ENCODE measurements at places on chromosomes 3 and 15. TPM values are rescaled to one million over a fixed set of nuclear protein-coding genes. Genes with fewer than 3 reads are reported as not detected.
A peak's percentile ranks its signal among the peaks of the same experiment; 100 is the strongest.

- DNase-seq = no peak
These were observed 698 bp downstream of the MELTF start for GRCh38 chr3:197028728-197029510.

GRCh38 chr3:4587061-4587837 lies 94.1 kb downstream of the ITPR1 start:
- DNase-seq = no peak

GRCh38 chr3:111692593-111693552 lies 97.7 kb upstream of the ZBED2 start:
- no peak for DNase-seq

GRCh38 chr3:134993011-134993410 lies 198.0 kb downstream of the EPHB1 start:
- DNase-seq = no peak

GRCh38 chr3:124257336-124257864 lies 265.5 kb upstream of the ROPN1 start:
- DNase-seq = no peak

Gene PHLDB2
- 89.3 TPM for total RNA-seq

GRCh38 chr15:100869151-100869999 lies 10.3 kb upstream of the ALDH1A3 start:
- DNase-seq = no peak

DNA sequence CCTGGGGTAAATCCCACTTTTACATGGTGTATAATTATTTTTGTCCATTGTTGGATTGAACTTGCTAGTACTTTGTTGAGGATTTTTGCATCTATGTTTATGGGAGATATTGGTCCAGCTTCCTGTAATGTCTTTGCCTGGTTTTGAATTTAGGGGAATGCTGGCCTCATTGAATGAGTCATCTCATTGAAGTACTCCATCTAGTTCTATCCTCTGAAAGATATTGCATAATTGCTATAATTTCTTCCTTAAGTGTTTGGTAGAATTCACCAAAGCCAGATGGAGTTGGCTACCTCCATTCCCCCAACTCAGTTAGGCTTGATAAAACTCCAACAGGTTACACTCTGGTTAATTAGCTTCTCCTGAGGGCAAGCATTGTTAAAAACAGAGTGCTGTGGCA lies 237.4 kb upstream of the TGFBR2 start:
- DNase-seq = no peak

- DNase-seq = no peak
These were observed 9.0 kb upstream of the CAMKV start for GRCh38 chr3:49878686-49879085.

- no peak for DNase-seq
These were observed 58.0 kb upstream of the ZNF148 start for GRCh38 chr3:125433091-125433534.

- peak; percentile 55 for DNase-seq
These were observed 520 bp downstream of the SLC26A6 start for GRCh38 chr3:48634661-48635221.

DNA sequence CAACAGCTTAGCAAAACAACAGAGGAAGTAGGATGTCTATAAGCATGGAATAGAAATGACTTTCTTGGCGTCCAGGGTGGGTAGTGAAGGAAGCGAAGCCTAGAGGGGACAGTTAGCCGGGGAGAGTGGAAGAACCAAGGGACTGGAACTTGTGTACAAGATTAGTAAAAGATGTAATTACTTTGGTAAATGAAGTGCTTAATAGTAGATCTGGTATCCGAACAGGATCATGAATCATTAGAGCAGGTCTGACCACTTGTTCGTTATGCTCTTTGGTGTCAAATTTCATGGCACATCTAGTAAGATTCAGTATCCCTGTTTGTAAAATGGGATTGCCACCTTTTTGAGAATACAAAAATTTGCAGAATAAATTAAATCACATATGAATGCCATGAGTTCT lies 112.5 kb upstream of the MLF1 start:
- no peak for DNase-seq

DNA sequence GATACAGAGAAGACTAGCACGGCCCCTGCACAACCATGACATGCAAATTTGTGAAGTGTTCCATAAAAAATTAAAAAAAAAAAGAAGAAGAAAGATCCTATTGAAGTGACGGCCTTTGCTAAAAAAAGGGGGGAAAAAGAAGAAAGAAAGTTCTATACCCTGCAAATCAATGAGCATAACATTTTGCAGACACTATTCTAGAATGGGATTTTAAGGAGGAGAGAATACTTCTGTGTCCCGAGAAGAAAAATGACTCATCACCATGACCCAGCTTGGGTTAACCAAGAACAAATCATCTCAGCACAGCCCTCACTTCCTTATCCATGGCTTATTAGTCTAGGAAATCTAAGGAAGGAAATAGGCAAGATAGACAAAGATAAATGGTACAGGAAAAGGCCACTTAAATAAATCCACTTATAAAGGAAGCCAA lies 7.4 kb upstream of the SH3BP5 start:
- DNase-seq = no peak

Gene GPR176
- 1.6 TPM for total RNA-seq

DNA sequence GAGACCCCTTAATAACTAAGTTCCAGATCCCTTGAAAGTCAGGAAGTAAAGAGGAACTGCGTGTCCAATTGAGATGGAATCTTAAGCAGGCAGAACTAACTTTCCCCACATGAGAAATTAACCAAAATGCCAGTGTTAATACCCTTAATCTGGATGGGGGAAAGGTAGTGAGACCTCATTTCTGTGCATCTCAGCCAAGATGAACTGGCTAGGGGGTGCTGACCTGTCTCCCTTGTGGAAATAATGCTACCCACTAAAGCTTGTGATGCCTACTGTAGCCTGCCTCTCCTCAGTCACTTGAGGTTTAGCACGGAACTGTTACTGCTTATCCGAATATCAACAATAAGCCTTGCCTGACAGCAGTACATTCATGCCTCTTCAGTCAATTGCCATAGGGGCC lies 15.1 kb downstream of the BOC start:
- DNase-seq = no peak

- no peak for DNase-seq
These were observed 6.1 kb upstream of the SATB1 start for GRCh38 chr3:18431266-18431665.

DNA sequence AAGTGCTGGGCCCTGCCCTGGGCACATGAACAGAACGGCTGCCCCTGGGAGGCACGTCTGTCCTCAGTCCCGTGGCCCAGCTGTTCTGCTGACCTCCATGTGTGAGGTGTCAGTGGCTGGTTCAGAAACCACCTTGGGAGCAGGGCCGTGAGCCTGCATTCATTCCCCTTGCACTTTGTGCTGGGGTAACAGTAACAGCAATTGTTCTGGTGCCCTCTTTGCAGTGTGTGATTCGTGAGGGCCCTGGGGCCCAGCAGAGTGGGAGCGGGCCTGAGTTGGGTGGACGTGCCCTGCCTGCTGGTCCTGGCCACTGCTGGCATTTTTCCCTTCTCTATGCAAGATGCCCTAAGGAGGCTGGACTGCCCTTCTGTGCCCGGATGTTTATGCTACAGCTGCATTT lies 50.4 kb upstream of the MYZAP start:
- no peak for DNase-seq

DNA sequence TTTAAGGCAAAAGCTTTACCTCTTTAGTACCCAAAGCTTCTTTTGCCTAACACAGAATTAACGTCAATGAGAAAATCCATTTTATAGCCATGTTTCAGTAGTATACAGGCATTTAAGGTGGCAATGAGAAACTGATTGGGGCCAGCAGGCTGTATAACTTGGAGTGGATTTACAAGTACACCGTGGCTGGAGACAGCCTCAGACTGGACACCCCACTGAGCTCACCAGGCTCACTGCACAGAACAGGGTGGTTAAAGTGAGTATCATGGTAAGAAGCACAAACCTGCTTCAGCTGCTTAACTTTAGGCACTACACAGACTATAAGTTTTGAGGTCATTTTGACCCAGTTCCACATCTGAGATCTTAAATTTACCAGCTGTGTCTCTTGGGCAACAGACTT lies 8.9 kb downstream of the CPOX start:
- no peak for DNase-seq

DNA sequence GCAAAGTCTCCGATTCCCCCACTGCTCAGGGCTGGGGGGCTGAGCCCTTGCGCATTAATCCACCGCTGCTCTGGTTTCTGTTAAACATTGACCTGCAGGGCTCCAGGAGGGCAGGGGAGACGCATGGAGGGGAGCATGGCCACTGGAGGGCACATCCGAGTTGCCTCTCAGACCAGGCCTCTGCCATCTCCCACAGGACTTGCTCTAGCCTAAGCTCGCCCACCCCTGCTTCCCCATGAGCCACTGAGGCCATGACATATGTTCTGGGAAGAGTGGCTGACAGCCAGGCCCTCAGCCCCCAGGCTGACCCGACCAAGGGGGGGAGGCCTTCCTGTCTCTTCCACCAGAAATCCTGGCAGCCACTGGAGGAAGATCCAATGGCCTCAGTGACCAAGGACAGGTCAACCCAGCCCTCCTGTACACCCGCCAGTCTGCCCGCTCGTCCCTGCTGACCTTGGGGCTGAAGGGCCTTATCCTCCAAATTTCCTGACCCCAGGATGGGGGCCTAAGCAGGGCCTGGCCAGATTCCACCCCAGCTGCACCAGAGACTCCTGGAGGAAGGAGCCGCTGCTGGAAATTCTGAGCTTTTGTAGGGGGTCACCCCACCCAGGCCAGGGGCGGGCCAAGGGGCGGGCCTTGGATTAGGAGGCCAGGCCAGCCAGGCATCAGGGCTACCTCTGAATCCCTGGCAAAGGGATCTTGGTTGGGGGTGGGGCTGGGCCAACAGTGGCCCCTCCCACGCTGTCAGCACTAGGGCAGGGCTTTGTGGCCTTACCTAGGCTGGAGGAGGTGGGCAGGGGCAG lies at the start of gene HYAL1:
Gene HYAL1, minus strand, starts transcription at position 562 of the 803 bp plus-strand sequence. CDS start 618 bp downstream, outside the sequence.
- DNase-seq = peak; percentile 84

GRCh38 chr3:99648516-99648915 lies 10.1 kb downstream of the COL8A1 start:
- DNase-seq = no peak

- no peak for DNase-seq
These were observed 417.1 kb upstream of the GOLIM4 start for GRCh38 chr3:168512802-168513201.

DNA sequence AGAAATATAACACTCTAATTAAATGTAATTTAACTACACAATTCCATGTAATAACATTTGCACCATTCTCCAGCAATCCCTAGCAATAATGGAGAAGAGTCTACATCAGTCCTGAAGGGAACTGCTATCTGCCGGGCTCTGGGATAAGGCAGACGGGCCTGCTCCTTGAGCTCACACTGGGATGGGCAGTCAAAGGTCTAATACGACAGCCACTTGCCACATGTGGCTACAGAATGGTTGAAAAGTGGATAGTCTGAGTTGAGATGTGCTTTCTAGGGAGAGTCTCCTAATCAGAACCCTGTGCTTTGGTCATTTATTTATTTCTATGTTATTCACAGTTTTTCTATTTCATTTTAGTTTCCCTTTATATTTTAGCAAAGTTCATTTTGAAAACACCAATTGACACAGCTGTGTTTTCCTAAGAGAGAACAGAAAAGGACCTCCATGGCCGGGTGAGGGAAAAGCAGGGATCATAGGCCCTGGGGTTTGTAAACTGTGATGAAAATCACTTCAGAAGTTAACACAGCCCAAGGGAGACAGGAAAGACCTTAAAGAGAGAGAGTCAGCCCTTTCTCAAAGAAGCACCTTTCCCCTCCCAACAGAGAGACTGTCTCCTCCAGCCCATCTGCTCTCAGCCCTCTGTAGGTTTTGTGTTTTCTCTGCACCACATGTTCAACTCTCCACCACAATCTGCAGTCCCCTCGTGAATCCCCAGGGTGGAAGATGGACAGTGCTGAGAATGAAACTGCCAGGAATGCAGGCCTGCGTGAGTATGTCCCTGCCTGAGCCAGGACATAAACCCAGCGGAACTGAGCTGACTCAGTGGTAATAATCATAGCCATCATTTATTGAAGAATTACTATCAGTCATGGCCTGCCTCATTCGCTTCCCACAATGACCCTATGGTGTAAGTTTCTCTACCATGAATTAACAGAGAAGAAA lies 11.6 kb downstream of the FSIP1 start:
- DNase-seq = no peak

GRCh38 chr15:80487839-80488390 lies 83.7 kb downstream of the ARNT2 start:
- DNase-seq = no peak

- no peak for DNase-seq
These were observed 102.0 kb upstream of the TSC22D2 start for GRCh38 chr3:150306083-150306482.

Data from left ventricle myocardium inferior (tissue), 1 donor.